Tibial nerve (tissue), 4 donors: ENCODE measurements at places on chromosomes 5 and 9. TPM values are rescaled to one million over a fixed set of nuclear protein-coding genes. Genes with fewer than 3 reads are reported as not detected.

GRCh38 chr5:151935135-151935695 is 10.6 kb upstream of the GLRA1 start:
- no peak for DNase-seq

GRCh38 chr5:126552614-126553013 is 42.4 kb downstream of the ALDH7A1 start:
- no peak for DNase-seq

PGM5 gene
- total RNA-seq, result 24.9 TPM

LRRC26 gene
- total RNA-seq, result not detected

DOCK8 gene
- total RNA-seq, result 9.0 TPM

GRCh38 chr9:71130521-71130920 is 9.1 kb upstream of the TRPM3 start:
- no peak for DNase-seq

DNA sequence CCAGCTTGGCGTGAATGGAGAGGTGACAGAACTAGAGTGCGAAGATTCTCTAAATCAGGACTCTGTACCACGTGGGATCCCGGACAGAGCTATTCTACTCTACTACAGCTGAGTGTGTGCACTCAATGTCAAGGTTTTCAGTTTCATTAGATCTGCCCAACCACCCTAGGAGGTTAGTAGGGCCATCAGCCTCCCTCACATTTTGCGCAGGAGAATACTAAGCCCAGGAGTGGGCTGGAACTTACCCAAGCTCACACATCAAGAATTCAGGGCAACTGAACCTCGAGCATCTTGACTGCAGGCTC is 68.3 kb upstream of the TBC1D2 start:
- no peak for DNase-seq

DNA sequence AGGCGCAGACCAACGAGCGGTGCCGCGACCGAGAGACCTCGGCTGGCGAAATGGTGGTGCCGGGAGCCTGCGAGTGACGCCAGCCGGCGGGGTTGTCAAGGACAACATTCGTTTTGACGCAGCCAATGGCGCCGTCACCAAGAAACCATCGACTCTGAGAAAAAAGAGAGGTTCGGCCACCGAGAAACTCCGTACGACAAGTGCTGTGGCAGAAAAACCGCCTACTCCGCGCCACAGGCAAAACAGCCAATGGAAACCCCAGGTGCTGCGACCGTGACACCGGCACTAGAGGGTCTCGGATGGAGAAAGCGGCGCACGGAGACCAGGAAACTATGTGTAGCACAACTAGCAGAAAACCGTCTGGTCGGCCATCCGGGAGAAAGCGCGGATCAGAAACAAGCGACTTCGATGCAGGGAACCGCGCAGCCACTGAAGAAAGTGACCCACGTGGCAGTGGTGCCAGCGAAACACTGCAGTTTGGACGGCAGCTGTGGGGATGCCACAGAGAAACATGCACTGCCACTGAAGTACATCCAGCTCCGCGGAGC is 88.8 kb downstream of the ANXA2R start:
- DNase-seq, result peak; percentile 32

DNA sequence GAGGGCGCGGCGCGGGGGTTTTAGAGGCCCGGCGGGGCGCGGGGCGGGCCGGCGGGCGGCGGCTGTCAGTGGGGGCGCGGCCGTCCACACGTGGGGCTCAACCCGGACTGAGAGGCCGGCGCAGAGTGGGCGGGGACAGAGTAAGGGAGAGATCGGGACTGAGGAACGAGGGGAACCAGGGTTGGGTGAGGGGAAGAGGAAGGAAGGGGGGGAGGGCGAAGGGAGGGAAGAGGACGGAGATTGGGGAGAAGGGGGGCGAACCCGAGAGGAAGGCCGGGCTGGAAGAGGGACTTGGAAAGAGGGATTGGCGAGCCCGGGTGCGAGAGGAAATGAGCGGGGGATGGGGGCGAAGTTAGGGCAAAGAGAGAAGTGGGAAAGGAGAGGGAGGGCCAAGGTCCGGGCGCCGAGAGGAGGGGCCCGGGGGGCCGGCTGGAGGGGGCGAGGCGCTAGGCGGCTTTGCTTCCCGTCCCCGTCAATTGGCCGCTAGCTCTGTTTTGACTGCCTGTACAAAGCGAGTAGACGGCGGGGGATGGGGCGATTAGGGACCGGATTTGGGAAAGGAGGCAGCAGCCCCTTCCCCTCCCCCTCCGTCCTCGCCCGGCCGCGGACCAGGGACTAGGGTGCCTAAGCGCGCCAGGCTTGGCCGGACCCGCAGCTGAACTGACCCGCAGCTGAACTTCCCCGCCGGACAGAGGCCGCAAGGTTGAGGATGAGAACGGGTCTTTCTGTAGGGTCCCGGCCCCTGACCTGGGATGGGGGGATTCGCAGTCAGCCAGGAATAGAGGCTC is 399 bp upstream of the FBN2 start:
- DNase-seq, result peak; percentile 27

- no peak for DNase-seq
Measured at GRCh38 chr5:103327893-103328292, 69.3 kb downstream of the MACIR start.

DNA sequence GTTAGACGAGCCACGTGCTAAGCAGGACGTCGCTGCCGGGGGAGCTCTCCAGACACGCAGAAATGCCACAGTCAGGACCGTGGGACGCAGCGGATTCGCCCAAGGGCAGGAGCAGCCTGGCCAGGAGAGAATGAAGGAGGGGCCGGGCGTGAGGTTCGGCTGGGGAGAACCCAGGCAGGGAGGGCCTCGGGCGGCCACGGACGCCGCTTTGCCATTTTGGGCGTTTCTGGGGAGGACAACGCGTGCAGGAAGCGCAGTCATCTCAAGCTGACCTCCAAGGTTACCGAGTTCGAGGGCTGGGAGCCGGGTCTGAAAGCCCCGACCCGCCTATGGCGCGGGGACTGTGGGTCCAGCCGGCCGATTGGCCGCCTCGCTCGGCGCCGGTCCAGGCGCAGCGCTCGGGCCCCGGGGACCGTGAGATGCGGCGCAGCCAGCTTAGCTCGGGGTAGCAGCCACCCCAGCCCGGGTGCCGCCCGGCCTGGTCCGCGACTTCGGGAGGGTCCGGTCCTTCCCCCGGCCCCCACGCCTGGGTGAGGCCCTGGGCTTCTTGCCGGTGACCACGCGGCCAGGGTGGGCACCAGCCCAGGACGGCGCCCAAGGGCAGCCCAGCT is 760 bp upstream of the MAN1B1 start:
- peak; percentile 29 for DNase-seq

DNA sequence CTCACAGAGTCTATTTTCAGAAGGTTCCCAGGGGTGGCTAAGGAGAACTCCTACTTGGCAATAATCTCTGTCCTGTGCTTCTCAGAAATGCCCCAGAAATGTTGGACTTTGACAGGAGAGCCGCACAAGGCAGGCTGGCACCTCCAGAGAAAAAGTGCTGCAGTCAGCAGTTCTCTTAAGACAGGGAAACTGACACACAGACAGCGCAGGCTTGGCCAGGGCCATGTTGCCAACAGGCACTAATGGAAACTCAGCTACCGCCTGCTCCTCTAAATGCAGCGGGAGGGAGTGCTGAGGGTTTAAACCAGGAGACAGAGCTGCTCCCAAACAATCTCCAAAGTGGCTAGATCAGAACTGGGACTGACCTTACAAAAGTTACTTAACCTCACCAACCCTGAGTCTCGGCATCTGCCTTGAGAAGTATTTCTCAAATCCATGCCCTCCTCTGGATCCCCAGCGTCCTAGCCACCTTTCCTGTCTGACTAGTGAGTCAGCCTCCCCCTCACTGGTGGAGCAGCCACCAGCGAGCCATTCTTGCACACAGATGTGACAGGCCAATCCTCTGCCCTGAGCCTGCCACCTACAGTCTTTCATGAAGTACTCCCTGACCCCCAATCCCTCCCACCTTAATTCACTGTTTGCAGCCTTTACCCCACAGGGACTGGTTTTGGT is 186.4 kb downstream of the CDK5RAP2 start:
- DNase-seq, result no peak

DNA sequence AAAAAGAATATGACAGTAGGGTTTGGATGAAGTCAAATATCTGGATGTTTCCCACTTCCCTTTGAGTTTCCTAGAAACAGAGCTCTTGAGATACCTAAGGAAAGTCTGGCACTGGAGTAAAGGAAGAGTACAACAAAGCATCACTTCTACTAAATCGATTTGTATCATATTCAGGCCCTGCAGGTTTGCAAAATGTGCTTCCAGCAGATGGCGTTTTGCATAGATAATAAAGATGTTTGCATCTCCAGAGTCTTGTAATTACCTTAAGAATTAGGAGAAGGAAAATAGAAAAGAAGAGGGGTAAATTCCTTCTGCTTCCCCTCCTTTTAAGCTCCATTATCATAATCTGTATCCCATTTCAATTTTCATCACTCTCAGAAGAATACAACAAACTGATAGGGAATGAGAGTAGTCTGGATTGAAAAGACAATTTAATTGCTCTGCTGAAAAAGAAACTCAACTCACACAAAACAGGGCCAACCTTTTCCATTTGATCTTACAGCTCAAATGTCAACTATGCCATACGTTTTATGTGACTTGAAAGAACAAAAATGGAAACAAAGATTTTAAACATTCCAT is 380.4 kb downstream of the PTPRD start:
- no peak for DNase-seq

- no peak for DNase-seq
Measured at GRCh38 chr5:159911349-159911748, 4.9 kb upstream of the ADRA1B start.
